ENCODE measurements at places on chromosomes 6 and 20. TPM values are rescaled to one million over a fixed set of nuclear protein-coding genes. Genes with fewer than 3 reads are reported as not detected.

DNA sequence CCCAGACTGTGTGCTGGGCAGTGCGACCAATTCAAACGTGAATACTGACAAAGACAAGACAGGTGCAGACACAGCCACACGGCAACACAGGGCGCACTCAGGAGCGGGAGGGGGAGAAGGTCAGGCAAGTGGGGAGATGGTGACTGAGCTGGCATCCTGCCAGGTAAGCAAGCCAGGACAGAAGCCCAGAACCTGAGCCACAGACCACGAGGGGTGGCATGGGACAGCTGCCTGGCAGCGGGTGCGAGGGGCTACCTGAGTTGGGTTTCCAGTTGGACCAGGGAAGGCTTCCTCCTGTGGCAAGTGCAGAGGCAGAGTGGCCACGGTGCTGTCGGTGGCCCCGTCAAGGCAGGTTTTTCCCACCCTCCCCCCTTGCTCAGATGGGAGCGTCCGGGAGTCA lies 215.2 kb upstream of the ARID1B start:
- DNase-seq, result no peak

DNA sequence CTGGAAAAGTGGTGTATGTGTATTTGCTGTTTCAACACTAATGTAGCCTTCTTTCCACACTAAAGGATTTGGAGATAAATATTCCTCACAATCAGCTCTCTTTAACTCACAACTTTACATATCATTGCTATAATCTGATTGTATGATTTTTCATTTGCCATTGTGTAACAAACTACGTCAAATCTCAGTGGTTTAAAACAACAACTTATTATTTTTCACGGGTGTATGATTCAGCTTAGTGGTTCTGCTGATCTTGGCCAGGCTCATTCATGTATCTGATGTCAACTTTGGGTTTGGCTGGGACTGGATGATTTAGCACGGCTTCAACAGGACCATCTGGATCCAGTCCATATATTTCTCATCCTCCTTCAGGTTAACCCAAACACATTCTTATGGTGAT lies 55.4 kb upstream of the TMX4 start:
- no peak for DNase-seq

Gene FERMT1
- 0.26 TPM for total RNA-seq

DNA sequence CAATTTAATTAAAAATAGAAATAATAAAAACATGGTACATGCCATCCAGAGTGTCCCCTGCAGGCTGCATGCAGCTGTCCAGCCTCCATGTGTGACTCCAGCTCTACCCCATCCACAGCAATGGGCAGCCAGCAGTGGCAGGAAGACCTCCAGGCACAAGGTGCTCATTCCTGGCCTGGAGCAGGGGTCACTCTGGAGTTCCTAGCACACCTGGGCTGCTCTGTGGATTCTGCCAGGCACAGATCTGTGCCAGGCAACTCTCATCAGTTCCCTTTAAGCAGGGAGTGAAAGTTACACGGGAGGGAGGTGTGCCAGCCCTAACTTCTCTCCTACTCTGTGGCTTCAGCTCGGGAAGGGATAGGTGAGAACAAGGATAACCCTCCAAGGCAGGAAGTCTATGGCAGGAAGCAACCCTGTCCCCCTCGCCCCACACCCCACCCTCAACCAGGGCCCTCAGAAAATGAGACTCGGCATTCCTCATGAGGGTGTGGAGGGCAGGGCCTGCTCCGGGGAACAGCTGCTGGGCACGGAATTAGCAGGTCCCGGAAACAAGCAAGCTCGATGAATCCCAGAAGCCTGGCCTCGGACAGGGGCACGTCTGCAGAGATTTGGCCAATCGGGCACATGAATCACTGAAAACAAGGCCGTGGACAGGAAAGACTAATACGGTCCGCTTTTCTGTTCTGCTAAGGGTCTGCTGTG lies 10.0 kb downstream of the JPH2 start:
- no peak for DNase-seq

Gene BANF2
- total RNA-seq, result not detected

Gene OR2H1
- not detected for total RNA-seq

GRCh38 chr6:125839471-125839870 lies 48.7 kb downstream of the NCOA7 start:
- no peak for DNase-seq

Data from CD8-positive, alpha-beta memory T cell (primary cell).